ENCODE measurements at places on chromosomes 12 and 14.

GRCh38 chr12:111203446-111203845, 165.4 kb downstream of the PHETA1 start:
- no peak for DNase-seq

GRCh38 chr12:92438641-92439419, 264.0 kb upstream of the PLEKHG7 start:
- DNase-seq, result no peak

GRCh38 chr14:61111209-61111665, 130.2 kb downstream of the SLC38A6 start:
- no peak for DNase-seq

- no peak for DNase-seq
Measured at GRCh38 chr12:104365921-104366410, 62.4 kb downstream of the EID3 start.

- DNase-seq, result no peak
Measured at GRCh38 chr12:127145929-127146789, 1120.8 kb upstream of the TMEM132C start.

DNA sequence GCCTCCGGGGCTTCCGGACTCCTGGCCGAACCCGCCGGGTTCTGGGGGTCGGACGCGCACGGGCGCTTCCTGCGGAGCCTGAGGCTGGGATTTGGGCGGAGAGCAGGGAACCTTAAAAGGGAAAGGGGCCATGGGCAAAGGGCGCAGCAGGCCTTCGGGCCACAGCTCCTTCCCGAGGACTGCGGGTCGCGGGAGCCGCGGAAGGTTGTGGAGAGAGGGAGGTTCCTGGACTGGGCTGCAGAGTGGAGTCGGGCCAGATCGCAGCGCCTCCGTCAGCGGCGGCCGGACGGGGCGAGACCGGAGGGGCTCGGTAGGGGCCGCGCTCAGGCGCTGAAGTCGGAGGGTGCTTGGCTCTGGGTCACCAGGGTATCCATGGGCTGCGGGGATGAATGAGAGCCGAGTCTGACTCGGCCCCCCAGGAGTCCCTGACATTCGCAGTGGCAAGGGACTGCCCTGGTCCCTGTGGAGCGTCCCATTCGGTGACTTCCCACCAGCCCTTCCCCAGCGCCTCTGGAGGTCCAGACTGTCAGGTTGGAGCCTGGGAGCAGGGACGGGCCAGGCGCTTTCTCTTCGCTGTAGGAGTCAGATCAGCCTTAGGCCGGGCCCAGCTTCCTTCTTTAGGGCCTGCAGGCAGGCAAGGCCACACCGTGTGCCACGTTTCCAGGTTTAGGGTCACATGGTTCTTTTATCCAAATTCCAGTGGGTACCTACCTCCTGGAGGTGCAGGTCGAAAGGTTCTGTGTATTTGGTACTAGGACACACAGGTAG, 938 bp upstream of the SLC25A29 start:
- peak; percentile 47 for DNase-seq

DNA sequence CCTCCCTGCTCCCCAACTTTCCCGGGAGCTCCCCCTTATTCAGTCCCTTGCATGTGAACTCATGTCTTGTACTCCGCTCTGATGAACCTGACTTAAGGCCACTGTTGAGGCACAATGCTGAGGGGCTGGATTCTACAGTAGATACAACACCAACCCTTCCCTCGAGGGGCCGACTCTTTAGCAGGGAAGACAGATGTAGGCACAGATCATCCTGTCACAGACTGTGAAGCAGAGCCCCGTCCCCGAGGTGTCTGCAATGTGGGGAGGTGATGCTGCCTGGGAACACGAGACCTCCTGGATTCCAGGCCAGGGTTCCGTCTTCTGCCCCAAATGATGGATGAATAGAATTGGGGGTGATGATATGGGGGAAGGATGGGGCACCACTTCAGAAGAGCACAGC, 175.1 kb downstream of the CHST11 start:
- DNase-seq, result no peak

DNA sequence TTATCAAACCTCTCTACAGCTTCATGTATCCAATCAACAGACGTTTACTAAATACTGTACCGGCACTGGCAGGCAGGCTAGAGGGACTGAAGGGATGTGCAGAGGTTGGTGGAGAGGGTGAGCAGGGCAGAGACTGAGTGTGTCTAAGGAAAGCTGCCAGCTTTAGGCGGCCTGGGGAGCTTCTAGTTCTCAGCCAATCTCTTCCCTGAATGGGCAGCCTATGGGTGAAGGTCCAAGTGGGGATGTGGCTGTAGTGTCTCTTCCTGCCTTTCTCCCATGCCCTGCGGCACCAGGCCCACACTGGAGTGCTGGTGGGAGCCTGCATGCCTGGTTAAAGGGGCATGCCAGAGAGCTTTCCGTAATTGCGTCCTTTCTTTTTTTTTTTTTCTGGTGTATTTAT, 239.8 kb downstream of the CACNA1C start:
- DNase-seq, result no peak

DNA sequence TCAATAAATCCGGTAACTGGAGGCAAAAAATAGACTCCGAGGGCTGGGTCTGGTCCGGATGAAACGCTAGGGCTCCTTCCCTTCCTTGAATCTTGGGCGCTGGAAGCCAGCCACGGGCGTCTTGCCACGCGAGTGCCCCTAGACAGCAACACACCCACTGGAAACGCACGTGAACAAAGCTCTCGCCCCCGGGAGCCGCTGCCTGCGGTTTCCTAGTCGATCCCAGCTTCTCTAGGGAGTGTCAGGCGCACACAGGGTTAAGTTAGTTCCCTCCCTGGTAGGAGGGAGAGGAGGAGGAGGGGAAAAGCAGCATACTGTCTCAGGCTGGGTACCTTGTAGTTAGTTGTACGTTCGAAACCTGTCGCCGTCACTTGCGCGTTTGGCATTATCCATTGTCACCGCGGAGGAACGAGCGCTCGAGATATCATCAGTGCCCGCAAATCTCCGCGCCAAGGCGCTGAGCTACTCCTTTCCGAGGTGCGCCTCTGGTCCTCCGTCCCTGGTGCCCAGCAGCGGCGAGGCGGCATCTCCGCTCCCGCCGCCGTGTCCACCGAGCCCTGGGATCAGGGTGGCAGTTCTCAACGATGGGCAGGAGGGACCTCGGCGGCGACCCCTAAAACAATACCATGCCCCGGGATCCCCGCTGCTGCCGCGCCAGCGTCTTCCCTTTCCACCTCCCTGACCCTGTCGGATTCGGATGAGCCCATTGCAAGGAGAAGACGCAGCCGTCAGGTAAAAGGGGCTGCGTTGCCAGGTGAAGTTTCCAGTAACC, at the start of gene FLRT2:
Gene FLRT2 (plus strand): TSS at position 342 of the 772 bp plus-strand sequence. CDS start 91,371 bp downstream, outside the sequence.
- DNase-seq, result peak; percentile 95

DNA sequence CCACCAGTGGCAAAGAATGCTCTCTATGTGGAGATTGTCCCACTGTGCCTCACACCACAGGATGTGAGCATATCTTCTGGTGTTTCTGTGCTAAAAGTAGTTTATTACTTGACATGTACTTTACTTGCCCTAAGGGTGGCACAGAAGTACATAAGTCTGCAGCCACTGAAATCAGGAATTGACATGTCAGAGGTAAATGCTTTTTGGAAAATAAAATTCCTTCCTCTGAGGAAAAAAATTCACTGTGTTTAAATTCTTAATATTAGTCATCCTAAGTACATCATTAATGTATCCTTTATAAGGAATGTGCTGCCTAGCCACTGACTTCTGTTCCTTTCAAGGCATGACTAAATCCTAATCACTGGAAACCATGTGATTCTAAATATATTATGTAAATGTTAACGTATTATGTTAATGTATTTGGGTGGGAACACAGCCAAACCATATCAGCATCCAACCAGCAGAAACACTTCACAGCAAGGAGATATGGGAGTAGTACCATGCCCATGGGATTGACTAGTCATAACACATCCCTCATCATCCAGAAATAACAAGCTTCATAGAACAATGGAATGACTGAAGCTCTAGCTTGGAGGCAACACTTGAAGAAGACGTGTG, 239.7 kb upstream of the PPFIA2 start:
- DNase-seq, result no peak

DNA sequence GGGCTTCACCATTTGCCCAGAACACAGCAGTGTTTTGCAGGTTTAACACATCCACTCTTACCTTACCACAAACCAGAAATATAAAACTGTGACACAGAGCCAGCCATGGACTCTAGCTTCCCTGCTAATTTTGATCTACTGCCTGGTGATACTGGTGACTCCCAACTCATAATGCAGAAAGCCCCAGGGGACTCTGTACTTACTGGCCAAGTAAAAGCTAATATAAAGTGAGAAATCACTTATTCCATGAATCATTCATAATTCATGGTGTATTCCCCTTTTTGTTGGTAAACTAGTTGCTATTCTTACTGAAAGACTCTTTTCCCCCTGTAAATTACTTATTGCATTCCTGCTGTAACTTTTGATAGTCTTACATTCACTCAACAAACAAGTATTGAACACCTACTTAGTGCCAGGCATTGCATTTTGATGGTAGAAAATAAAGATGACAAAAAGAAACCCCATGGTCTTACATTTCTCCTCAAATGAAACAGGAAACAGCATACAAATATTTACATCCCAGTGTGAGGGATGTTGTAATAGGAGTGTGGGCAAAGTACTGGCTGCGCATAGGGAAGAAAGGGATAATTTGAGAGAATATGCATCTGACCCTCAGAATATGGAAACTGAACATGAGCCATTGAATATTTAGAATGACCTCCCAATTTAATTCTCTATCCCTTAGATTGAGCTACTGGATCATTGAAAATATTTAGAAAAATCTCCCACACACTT, 279.6 kb downstream of the PDZRN4 start:
- no peak for DNase-seq

- DNase-seq, result peak; percentile 87
Measured at GRCh38 chr12:11673666-11674461, 24.4 kb downstream of the ETV6 start.

DNA sequence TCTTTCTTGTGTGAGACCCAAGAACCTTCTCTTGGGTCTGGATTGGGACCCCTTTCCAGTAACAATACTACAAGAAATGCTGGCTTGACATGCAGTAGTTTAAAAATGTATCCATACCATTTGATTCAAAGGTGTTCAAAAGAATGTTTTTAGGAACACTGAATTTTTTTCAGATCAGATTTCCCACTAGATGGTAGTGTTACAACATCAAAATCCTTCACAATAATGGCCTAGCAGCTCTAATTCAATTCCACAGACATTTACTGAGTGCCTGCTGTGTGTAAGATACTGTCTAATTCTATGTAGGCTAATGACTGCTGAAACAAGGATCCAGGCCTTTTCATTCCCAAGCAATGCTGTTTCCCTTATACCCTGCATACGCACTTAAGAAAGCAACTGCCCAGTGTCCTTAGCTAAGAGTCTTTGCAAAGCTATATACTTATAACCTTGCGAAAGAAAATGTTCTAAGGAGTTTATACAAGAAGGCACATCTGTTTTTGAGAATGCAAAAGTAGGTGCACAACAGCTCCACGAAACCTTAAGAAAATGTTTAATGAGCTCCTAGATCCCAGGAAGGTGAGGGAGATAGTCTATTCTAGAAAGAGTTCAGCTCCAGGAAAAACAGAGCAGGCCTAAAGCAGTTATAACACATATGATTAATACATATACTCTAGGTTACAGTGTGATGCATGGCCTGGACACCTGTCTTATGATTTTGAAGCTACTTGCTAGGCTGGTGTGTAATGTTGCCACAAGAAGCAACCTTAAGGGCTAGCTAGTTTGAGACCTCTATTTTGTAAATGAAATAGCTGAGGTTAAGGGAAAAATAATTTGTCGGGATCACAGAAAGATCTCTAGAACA, 50.9 kb upstream of the PKP2 start:
- DNase-seq, result peak; percentile 10

- no peak for DNase-seq
Measured at GRCh38 chr12:6165395-6165794, 34.8 kb upstream of the CD9 start.

DNA sequence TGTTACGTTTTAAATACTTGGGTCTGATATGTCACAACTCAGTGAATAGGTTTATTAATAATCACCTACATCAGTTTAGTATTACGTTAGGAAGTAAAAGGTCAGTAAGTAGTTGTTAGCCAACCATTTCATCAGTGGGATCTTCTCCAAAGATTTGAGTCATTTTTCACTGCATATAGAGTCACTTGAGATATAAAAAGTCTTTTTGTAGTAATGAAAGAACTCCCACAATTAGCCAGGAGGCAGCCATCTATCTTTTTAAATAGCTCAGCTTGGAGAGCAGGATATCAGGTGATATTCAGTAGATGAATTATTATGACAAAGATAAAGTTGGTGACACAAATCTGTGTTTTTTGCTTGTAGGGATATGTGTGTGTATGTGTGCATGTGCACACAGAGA, 309.3 kb downstream of the PDZRN4 start:
- DNase-seq, result no peak

- DNase-seq, result no peak
Measured at GRCh38 chr12:126926023-126926594, 1340.9 kb upstream of the TMEM132C start.

GRCh38 chr12:52452101-52452500, at the start of gene KRT6B:
Gene KRT6B (minus strand): TSS chr12:52452146. CDS start chr12:52452078, 68 bp downstream.
- no peak for DNase-seq

DNA sequence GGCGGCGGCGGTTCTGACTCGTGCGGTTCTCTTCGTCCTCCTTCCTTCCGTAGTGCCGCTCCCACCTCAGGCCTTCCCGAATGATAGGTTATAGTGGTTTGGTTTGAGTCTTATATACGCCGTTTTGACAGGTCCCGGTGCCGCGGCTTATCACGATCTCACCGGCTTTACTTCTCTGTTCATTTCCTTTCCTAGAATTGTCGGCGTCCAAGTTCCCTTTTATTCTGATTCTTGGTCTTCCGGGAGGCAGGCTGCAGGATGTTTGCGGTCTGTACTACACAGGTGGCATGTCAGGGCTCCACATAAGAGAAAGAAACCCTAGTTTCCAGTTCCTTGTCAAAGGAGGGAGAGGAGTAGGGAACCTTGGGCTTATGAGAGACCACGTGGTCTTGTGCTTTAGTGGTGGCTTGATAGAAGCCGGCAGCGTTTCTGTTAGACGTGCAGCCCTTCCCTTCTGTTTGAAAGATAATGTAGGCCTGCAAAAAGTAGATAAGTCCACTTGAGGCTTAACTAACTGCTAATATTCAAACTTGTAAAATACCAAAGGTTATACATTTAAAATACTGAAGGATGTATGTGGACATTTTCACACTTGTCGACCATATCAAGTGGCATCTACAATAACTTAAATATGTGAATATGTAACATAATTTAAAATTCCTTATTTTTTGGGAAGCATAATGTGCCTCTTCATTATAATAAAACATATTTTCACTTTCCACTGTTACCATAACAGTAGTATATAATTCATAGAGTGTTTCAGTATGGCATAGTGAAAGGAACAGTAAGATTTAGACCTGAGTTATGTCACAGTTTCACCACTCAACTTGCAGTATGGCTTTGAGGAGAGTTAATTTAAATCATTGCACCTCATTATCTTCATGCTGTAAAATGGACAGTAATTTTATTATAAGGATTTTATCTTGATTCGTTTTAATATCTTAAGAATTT, 804 bp downstream of the USP15 start:
- DNase-seq, result peak; percentile 59

- DNase-seq, result no peak
Measured at GRCh38 chr12:80770958-80771357, 54.2 kb downstream of the MYF5 start.

GRCh38 chr12:123083661-123084571, 67.0 kb downstream of the PITPNM2 start:
- DNase-seq, result no peak

Measured in dermis blood vessel endothelial cell (primary cell).